ENCODE measurements at places on chromosomes 2 and 18. TPM values are rescaled to one million over a fixed set of nuclear protein-coding genes. Genes with fewer than 3 reads are reported as not detected.

GRCh38 chr2:64727843-64728463 lies 74.2 kb upstream of the SERTAD2 start:
- H3K27ac ChIP-seq = no peak overlapping the region
- no peaks in the 10 kb centered on the region for H3K27me3 ChIP-seq
- H3K4me1 ChIP-seq = peaks cover 9% of the 10 kb centered on the region

GRCh38 chr18:8322486-8322885 lies 286.8 kb upstream of the RAB12 start:
- no peak overlapping the region for H3K27ac ChIP-seq
- H3K36me3 ChIP-seq = no peaks in the 10 kb centered on the region
- H3K4me1 ChIP-seq = peaks cover 9% of the 10 kb centered on the region
- H3K4me3 ChIP-seq = no peak overlapping the region
- no peak for DNase-seq
- no peaks in the 10 kb centered on the region for H3K27me3 ChIP-seq

GRCh38 chr2:120520929-120521912 lies 175.3 kb downstream of the INHBB start:
- peaks cover 5% of the 10 kb centered on the region for H3K4me1 ChIP-seq
- no peak overlapping the region for H3K27ac ChIP-seq
- H3K36me3 ChIP-seq = no peaks in the 10 kb centered on the region
- H3K27me3 ChIP-seq = peaks cover 62% of the 10 kb centered on the region

- H3K27ac ChIP-seq = no peak overlapping the region
- peaks cover 2% of the 10 kb centered on the region for H3K27me3 ChIP-seq
- no peak for DNase-seq
- no peaks in the 10 kb centered on the region for H3K36me3 ChIP-seq
- H3K4me1 ChIP-seq = no peaks in the 10 kb centered on the region
- H3K4me3 ChIP-seq = no peak overlapping the region
Measured at GRCh38 chr2:230932556-230933511, 7.8 kb upstream of the GPR55 start.

- no peak overlapping the region for H3K4me3 ChIP-seq
- no peaks in the 10 kb centered on the region for H3K4me1 ChIP-seq
- no peaks in the 10 kb centered on the region for H3K27me3 ChIP-seq
- no peak overlapping the region for H3K27ac ChIP-seq
Measured at GRCh38 chr2:48287976-48288375, 242.0 kb upstream of the STON1 start.

DNA sequence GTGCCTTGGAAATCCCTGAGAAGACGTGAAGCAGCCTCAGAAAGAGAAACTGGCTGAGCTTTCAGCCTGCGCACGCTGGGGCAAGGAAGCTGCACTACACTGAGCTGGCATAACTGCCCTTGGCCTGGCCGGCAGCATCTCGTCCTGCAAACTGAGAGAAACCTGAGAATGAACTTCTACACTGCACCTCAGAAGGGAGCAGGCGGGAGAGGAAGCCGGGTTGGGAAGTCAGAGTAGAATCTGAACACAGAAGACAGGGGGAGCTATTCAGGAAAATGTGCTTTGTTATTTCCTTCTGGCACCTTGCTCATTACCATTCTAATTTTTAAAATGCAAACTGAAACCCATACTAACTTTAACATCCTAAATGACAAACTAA lies 70.9 kb downstream of the ZEB2 start:
- no peak overlapping the region for H3K27ac ChIP-seq
- DNase-seq = no peak
- H3K36me3 ChIP-seq = no peaks in the 10 kb centered on the region
- H3K4me3 ChIP-seq = no peak overlapping the region
- peaks cover 20% of the 10 kb centered on the region for H3K4me1 ChIP-seq

DNA sequence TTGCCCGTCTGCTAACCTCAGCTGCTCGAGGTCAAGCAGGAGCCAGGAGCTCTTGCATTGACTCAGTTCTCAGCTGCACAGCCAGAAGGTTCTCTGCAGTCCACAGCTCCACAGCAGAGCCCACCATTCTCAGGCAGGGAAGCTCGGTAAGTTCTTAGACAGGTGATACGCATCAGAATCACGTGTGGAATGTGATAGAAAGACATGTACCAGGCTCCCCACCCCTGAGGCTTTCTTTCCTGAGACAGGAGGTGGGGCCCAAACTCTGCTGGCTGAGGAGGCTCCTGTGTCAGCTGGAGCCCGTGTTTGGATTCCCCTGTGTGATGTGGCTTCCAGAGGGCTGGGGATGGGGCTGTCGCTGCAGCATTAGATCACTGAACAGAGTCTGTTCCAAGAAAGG lies 28.0 kb downstream of the DIPK1C start:
- no peak for DNase-seq
- no peak overlapping the region for H3K4me3 ChIP-seq
- no peaks in the 10 kb centered on the region for H3K27me3 ChIP-seq
- H3K4me1 ChIP-seq = no peaks in the 10 kb centered on the region

GRCh38 chr18:56799756-56800155 lies 148.6 kb downstream of the WDR7 start:
- no peaks in the 10 kb centered on the region for H3K36me3 ChIP-seq
- no peak overlapping the region for H3K27ac ChIP-seq
- no peaks in the 10 kb centered on the region for H3K27me3 ChIP-seq
- no peak overlapping the region for H3K4me3 ChIP-seq
- peak; percentile 44 for DNase-seq

- DNase-seq = peak; percentile 86
- peaks cover 15% of the 10 kb centered on the region for H3K4me1 ChIP-seq
- H3K4me3 ChIP-seq = peak overlapping the region; percentile 37
Measured at GRCh38 chr2:178205853-178206521, 11.7 kb downstream of the OSBPL6 start.

DNA sequence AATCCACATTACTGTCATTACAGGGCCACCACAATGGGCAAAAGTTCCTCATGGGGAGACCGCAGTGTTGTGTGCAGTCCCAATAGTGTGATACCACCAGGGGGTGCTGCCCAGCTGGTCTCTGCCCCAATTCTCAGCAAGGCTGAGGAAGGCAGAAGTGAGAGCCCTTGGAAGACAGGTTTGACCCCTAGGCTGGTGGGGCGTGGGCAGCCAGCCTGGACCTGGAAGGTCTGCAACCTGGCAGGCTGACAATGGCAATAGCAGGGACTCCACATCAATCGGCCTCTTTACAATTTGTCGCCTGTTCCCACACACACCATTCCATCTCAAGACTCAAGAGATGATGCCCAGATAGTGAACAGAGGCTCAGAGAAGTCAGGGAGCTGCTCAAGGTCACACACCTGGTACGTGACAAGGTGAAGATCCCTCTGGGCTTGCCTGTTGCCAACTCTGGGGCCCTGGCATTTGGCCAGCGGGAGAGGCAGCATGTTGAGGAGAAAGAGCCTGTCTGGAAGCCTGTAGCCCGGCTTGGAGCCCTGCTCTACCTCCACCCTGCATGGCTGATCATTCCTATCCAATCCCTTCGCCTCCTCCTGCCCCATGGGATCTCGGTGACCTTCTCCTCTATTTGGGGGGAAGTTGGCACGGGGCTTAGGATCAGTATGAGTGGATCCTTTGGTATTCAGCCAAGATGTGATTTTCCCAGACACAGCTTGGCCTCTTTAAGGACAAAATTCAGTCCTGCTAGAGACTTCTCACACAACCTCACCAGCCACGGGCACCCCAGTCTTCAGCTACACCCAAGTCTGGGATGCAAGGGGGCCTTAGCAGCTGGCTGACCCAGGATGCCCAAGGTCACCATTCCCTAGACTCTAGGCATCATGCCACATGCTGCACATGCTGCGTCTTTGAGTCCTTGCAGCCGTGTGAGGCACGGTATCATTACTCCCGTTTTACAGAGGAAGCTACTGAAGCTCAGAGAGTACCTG lies 2.9 kb upstream of the ATOH8 start:
- H3K36me3 ChIP-seq = no peaks in the 10 kb centered on the region
- no peak for DNase-seq
- H3K27me3 ChIP-seq = peaks cover 17% of the 10 kb centered on the region
- peaks cover 12% of the 10 kb centered on the region for H3K4me1 ChIP-seq

DNA sequence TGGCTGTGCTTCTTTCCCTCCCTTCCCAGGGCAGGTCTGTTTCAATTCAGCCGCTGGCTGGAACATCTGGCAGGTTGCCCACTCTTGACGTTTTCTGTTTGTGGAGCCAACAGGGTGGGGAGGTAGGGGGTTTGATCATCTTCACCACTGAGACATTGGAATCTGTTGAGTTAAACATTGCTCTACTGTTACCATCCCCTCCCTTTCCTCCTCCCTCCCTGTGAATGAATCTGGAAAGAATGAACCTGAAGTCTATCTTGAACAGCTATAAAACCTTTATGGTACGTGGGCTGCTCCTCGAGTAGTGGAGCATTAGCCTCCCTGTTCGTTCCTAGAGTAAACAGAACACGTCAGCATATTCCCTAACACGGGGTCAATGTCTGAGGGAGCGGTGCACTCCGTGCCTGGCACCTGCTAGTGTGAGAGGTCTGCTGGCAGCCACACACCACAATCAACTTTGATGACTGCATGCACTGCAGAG lies 249.9 kb upstream of the RBBP8 start:
- peak overlapping the region; percentile 84 for H3K27ac ChIP-seq
- H3K4me1 ChIP-seq = peaks cover 21% of the 10 kb centered on the region
- no peaks in the 10 kb centered on the region for H3K27me3 ChIP-seq
- H3K4me3 ChIP-seq = no peak overlapping the region
- H3K36me3 ChIP-seq = no peaks in the 10 kb centered on the region

- no peaks in the 10 kb centered on the region for H3K4me1 ChIP-seq
- DNase-seq = no peak
- no peak overlapping the region for H3K27ac ChIP-seq
- H3K27me3 ChIP-seq = no peaks in the 10 kb centered on the region
- no peaks in the 10 kb centered on the region for H3K36me3 ChIP-seq
Measured at GRCh38 chr18:46421973-46422551, 235.0 kb downstream of the LOXHD1 start.

DNA sequence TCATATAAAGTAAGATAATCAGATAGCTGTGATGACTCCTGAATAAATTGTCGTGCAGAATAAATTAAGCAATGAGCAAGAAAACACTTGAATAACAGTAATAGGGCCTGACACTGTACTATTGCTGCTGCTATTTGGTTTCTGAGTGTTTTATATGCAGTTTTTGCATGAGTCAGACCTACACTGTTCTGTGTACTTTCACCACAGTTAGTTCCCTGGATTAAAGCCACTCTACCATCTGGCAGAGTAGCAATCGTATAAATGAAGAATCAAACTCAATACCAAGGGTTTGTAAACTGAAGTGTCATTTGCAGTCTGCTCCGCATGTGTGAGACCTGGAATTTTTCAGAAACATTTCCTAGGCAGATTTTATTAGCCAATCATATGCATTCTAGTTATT lies 398.6 kb upstream of the CDH7 start:
- no peak overlapping the region for H3K27ac ChIP-seq
- H3K4me3 ChIP-seq = no peak overlapping the region
- H3K36me3 ChIP-seq = no peaks in the 10 kb centered on the region
- DNase-seq = no peak

GRCh38 chr18:4017480-4017879 lies 437.6 kb downstream of the DLGAP1 start:
- H3K27me3 ChIP-seq = no peaks in the 10 kb centered on the region
- H3K36me3 ChIP-seq = no peaks in the 10 kb centered on the region
- H3K4me1 ChIP-seq = no peaks in the 10 kb centered on the region
- no peak overlapping the region for H3K27ac ChIP-seq

GRCh38 chr2:54558188-54559005 lies 102.3 kb downstream of the SPTBN1 start:
- no peaks in the 10 kb centered on the region for H3K27me3 ChIP-seq
- no peaks in the 10 kb centered on the region for H3K36me3 ChIP-seq
- H3K4me1 ChIP-seq = peaks cover 35% of the 10 kb centered on the region
- peak; percentile 61 for DNase-seq

DNA sequence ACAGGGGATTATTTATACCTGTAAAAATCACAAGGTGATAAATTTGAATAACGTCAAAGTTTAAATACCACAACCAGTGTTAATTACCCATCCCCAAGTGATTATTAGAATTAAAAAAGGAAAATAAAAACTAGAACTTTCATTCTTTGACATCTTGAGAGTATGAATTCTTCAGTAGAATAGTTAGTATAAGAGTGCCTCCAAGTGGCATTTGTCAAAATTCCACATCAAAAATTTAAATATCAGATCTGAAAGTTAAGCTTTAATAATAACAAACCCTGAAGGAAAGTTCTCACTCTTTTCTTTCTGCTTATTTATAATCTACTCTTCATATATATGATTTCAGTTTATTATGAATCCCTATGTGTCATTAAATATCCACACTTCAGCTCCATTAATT lies 273.7 kb upstream of the KYNU start:
- no peaks in the 10 kb centered on the region for H3K36me3 ChIP-seq
- peaks cover 4% of the 10 kb centered on the region for H3K4me1 ChIP-seq
- H3K4me3 ChIP-seq = no peak overlapping the region
- no peak for DNase-seq

DNA sequence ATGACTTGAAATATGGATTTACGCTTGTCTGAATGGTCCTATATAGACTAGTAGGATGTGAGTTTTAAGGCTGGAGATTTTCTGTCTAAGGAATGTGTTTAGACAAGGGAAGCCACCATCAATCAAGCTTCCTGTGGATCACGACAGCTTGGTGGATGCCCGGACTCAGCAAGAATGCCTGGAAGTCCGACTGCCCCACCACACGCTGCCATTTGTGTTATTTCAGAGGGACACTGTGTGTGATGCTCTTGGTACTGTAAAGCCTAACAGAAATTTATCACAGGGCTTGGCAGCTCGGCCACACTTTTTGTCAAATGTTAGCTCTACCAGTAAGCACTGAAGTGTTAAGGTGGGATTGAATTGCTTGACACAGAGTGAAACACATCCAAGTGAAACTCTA lies 127.1 kb upstream of the CDH7 start:
- H3K36me3 ChIP-seq = no peaks in the 10 kb centered on the region
- no peak for DNase-seq
- H3K27ac ChIP-seq = no peak overlapping the region
- H3K4me3 ChIP-seq = no peak overlapping the region
- H3K4me1 ChIP-seq = no peaks in the 10 kb centered on the region

- H3K4me3 ChIP-seq = no peak overlapping the region
- no peaks in the 10 kb centered on the region for H3K27me3 ChIP-seq
- DNase-seq = no peak
- H3K4me1 ChIP-seq = no peaks in the 10 kb centered on the region
- H3K27ac ChIP-seq = no peak overlapping the region
Measured at GRCh38 chr18:57677262-57678211, 55.9 kb upstream of the NARS1 start.

GRCh38 chr2:9815076-9815475 lies 28.2 kb upstream of the TAF1B start:
- H3K4me1 ChIP-seq = peaks cover 10% of the 10 kb centered on the region
- H3K27ac ChIP-seq = no peak overlapping the region
- DNase-seq = no peak

PLEK gene
- not detected for total RNA-seq

RBKS gene
- total RNA-seq = 1.6 TPM

IL1R1 gene
- 6.9 TPM for total RNA-seq

LIPG gene
- total RNA-seq = 11.0 TPM

CMPK2 gene
- 38.6 TPM for total RNA-seq

ERMN gene
- 0.14 TPM for total RNA-seq

LONRF2 gene
- total RNA-seq = 0.62 TPM

NEU2 gene
- total RNA-seq = not detected
